ENCODE measurements at places on chromosomes 11 and 22. TPM values are rescaled to one million over a fixed set of nuclear protein-coding genes. Genes with fewer than 3 reads are reported as not detected.

- no peak overlapping the region for H3K4me3 ChIP-seq
- no peak for DNase-seq
- no peak overlapping the region for H3K27ac ChIP-seq
- H3K36me3 ChIP-seq = no peaks in the 10 kb centered on the region
- H3K4me1 ChIP-seq = no peaks in the 10 kb centered on the region
- H3K27me3 ChIP-seq = no peaks in the 10 kb centered on the region
Observed at GRCh38 chr11:6371825-6372224, 18.4 kb upstream of the SMPD1 start.

The FAU gene
- total RNA-seq = 746 TPM

- H3K27ac ChIP-seq = no peak overlapping the region
- DNase-seq = no peak
- no peak overlapping the region for H3K4me3 ChIP-seq
- H3K27me3 ChIP-seq = no peaks in the 10 kb centered on the region
Observed at GRCh38 chr11:60923326-60923725, 934 bp upstream of the TMEM132A start.

DNA sequence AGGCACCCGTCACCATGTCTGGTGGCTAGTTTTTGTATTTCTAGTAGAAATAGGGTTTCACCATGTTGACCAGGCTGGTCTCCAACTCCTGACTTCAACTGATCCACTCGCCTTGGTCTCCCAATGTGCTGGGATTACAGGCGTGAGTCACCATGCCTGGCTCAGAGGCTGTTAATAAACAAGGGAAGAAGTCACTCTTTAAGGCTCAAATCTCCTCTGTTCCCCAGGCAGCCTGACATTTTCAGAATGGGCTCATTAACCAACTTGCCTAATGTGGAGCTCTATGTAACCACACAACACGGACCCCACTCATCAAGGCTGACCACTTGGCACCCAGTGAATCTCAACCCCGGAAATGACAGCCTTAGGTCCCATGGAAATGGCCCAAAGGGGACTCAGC is 24.1 kb downstream of the APOL3 start:
- H3K4me1 ChIP-seq = no peaks in the 10 kb centered on the region
- no peaks in the 10 kb centered on the region for H3K36me3 ChIP-seq
- no peak overlapping the region for H3K4me3 ChIP-seq
- peaks cover 12% of the 10 kb centered on the region for H3K27me3 ChIP-seq

DNA sequence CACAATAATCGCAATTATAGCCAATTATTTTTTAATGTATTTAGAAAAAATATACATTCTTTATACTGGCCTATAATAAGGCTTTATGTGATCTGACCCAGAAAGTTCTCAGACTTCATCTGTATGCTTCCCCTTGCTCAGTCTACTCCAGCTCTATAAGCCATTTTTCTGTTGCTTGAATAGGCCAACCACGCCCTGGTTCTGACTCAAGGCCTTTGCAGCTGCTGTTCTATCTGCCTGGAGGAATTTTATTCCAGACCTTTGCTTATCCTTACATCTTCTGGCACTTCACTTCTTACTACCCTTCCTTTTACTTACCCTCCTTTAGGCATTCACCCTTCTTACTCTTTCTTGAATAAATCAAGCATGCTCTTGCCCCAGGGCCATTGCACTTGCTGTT is 54.9 kb upstream of the PDE3B start:
- DNase-seq = no peak
- no peak overlapping the region for H3K4me3 ChIP-seq
- H3K36me3 ChIP-seq = no peaks in the 10 kb centered on the region
- H3K4me1 ChIP-seq = no peaks in the 10 kb centered on the region

- no peaks in the 10 kb centered on the region for H3K4me1 ChIP-seq
- no peak for DNase-seq
- H3K27me3 ChIP-seq = no peaks in the 10 kb centered on the region
- no peak overlapping the region for H3K27ac ChIP-seq
- H3K36me3 ChIP-seq = no peaks in the 10 kb centered on the region
Observed at GRCh38 chr11:121904148-121904547, 211.9 kb downstream of the BLID start.

DNA sequence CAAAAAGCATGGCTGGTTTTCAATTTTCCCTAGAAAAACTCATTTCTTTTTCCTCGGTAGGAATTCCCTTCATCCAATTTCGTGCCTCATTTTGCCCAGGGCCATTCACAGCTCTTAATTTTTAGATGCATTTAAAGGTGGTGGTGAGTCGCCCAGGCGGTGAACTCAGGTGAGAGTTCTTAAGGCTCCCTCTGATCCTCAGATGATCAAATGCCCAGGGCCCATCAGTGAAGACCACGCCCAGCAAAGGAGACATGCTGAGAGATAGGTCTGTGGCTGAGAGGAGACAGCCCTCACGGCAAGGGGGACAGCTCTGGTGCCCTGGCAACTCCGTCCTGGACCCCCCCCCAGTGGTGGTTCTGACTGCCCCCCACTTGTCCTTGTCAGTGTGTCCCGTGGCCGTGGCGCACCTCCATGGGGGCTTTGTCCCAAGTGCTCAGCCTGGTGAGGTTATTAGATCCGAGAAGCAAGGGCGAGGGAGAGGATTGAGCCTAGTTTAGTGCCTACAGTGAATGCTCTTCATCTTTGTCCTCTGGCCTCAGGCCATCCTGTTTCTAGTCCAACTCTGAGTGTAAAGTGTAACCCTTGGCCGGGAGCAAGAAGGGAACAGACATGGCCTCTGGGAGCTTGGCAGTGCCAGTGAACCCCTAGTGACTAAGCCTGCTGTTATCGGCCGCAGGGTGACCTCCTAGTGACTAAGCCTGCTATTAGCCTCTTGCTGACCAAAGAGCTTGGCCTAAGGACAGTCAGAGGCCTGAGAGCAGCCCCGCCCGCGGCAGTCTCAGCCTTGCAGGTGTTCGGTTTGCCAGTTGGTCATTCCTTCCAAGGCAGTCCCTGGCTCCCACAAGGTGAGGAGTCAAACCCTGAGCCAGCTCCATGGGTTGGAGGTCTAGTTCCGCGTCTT is 83.5 kb downstream of the CTTN start:
- H3K4me3 ChIP-seq = no peak overlapping the region
- DNase-seq = no peak
- H3K36me3 ChIP-seq = no peaks in the 10 kb centered on the region
- H3K27me3 ChIP-seq = no peaks in the 10 kb centered on the region

GRCh38 chr22:45758603-45759002 is 87.0 kb downstream of the ATXN10 start:
- no peak for DNase-seq
- no peak overlapping the region for H3K4me3 ChIP-seq
- no peak overlapping the region for H3K27ac ChIP-seq

The RASSF10 gene
- total RNA-seq = not detected
